ENCODE measurements at places on chromosomes 6 and 20.

DNA sequence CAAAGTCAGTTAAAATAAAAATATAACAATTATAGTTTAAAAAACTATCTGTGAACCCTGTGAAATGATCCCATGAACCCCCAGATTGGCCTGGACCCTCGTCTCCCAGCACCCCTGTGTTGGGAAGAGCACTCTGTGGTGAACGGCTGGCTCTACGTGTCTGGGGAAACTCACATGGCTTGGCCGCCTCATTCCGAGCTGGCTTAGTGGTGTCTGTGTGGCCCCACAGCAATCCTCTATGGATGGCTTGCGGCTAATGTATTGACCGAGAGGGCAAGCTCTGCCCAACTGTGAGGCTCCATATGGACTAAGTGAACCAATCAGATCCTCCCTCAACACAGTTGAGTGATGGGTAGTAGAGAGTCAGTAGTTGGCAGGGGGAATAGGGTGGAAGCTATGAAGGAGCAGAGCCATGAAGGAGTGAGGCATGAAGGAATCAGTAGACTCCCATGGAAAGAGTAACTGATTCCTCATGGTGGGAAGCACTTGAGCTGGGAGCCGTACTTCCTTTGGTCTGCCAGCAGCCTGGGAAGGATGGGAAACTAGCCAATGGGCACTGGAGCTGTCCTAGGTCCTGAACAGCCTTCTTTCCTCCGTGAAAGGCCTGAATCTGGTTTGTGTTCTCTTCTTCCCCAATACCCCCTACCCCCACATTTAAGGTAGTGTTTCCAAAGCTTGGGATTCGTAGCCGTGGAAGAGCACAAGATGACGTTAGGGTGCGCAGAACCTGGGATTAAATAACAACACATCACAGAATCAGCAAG, 21.6 kb upstream of the ZNF831 start:
- DNase-seq, result no peak

DNA sequence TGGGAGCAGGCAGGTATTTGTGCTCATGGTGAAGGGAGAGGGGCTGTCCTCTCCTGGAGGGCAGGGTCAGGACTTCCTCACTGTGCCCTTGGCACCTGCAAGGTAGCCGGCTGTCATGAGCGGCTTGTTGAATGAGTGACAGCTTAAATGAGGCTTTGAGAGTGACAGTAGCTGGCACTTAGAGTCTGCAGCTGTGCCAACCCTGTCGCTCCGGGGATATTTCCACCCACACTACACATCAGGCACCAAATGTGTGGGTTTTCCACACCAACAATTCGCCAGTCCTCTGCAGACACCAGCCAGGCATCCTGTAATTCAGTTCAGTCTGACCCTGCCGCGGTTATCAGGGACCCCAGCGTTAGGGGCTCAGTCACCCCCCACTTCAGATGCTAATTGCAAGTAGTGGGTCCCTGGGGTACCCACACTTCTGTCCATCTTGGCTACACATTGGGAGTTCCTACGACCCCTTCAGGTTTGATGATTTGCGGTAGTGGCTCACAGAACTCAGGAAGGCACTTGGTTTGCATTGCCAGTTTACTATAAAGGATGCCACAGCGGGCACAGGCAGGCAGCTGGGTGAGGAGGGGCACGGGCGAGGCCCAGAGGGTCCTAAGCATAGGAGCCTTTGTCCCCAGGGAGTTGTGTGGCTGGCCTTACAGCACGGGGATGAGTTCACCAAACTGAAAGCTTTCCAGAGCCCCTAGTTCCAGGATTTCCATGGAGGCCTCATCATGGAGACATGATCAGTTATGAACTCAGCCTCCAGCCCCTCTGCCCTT, 9.1 kb downstream of the MTG2 start:
- no peak for DNase-seq

DNA sequence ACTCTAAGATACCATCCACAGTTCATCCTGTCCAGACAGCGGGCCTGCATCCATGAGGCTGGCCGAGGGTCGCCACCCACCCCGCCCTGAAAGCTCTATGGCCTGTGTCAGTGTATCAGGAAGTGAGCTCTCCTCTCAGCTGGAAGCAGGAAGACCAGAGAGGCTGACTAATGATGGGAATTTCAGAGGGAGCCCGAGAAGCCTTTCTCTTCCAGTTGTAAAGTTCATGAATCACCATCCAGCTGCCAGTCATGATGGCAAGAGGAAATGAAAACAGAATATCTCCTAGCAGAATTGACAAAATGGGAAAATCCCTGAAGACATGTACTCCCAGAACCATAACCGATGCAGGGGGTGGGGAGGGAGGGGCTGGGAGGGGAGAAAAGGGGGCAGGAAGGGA, 109.6 kb upstream of the RPS6KA2 start:
- DNase-seq, result no peak

- no peak for DNase-seq
These were observed 149.4 kb upstream of the SNX9 start for GRCh38 chr6:157673596-157673995.

GRCh38 chr6:221531-222349, 70.5 kb upstream of the DUSP22 start:
- DNase-seq, result no peak

DNA sequence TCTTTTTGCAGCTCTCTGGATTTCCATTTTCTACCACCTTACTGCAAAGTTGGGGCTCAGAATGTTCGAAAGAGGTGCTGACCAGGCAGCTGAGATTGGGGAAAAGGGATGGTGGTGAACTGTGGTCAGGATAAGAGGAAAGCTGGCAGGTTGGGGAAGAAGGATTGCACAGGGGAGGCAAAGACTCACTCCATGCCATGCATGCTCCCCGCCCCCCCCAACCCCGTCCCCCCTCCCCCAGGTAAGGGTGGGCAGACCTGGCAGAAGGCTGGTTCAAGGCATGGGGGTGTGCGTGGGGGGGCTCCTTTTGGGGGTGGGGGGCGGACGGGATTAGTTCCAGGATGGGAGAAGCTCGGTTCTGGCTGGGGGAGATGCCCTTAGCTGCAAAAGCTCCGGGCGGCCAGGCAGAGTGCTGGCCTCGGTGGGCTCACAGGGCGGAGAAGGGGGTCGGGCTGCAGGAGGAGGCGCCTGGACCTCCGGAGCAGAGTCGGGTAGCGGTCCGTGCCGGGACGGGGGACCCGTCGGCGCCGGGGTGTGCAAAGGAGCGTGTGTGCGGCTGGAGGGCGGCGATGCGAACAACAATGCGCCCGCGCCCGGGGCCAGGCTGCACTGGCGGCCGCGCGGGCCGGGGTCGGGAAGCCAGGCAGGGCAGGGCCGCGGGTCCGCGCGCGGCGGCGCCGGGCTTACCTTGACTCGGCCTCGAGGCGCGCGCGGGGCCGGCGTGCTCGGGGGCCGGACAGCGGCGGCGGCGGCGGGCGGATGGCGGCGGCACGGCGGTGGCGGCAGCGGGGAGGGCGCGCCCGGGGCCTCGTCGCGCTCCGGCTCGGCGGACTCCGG, 880 bp downstream of the ADNP start:
- DNase-seq, result no peak

DNA sequence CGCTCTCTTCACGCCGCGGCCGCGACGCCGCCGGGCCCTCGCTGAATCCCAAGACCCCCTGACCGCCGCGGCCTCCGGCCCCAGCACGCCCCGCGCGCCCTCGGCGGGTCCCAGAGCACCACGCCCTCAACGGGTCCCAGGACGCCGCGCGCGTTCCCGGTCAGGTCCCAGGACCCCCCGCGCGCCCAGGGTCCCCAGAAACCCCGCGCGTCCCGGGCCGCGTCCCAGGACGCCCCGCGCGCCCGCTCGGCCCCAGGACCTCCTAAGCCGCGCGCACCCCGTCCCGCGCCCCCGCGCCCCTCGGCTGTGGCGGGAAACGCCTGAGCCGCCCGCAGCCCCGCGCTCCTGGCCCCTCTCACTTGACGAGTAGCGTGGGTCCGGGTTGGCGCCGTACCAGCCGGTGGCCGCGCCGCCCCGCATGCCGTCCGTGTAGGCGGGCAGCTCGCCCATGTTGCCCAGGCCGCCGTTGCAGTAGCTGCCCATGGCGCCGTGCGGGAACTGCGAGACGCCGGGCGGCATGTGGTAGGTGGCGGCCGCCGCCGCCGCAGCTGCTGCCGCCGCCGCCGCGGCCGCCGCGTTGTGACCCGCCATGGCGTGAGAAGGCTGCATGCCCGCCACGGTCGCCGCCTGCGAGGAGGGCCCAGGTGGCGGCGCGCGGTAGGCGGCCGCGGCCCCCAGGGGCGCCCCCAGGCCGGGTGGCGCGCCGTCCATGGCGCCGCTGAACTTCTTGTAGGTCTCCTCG, 556 bp downstream of the NKX2-4 start:
- no peak for DNase-seq

- DNase-seq, result no peak
These were observed 9.7 kb downstream of the DDRGK1 start for GRCh38 chr20:3194617-3195280.

- no peak for DNase-seq
These were observed 129.7 kb downstream of the PLG start for GRCh38 chr6:160831739-160832138.

- DNase-seq, result no peak
These were observed 119.3 kb downstream of the RNASET2 start for GRCh38 chr6:166836785-166837718.

- DNase-seq, result no peak
These were observed 8.7 kb downstream of the GPX6 start for GRCh38 chr6:28506807-28507475.

DNA sequence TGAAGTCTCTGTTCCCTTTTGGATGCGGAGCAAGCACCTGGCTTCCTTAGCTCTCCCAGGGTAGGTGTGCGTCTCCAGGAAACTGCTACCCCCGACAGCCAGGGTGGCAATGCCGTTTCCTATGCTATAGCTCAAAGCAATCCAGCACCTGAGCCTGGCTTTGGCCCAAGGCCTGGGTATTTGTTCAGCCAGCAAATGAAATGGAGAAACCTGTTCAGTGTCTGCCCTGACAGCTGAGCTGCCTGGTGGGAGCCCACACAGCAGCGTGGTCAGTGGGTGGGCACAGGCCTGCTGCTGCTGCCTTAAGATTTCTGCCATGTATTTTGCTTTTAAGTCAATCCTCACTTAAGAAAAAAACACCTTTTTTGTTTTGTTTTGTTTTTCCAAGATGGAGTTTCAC, 13.7 kb downstream of the SPATA2 start:
- no peak for DNase-seq

GRCh38 chr20:440636-441035, 21.7 kb downstream of the TBC1D20 start:
- no peak for DNase-seq

DNA sequence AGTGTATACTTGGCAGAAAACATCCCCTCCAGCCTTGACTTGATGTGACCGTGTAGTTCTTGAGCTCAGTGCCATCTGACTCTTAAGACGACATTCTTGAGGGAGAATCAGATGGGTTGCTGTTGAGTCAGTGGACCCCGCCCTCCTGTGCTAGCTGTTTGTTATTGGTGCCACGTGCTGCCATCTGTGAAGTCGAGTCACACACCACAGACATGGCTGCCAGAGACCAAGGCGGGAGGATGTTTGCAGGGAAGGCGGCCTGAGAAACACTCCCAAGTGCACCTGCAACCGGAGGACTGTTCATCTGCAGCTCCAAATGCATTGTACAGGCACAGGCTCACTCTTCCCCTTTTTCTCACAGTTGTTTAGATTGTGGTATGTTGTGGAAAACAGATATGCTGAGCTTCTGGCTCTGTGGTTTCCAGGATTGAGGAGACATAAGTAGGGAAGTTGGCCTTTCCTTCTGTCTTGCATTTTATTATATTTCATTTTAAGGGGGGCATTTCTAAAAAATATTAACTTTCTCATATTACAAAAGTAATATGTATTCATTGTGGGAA, 345.3 kb upstream of the ZFP64 start:
- no peak for DNase-seq

GRCh38 chr6:145704143-145704781, 31.1 kb downstream of the EPM2A start:
- no peak for DNase-seq
